Hematopoietic multipotent progenitor cell treated with erythropoietin and hydrocortisone succinate and interleukin-3 and kit ligand, for 17 days (in vitro differentiated cells): ENCODE measurements at places on chromosomes 11 and 22.

DNA sequence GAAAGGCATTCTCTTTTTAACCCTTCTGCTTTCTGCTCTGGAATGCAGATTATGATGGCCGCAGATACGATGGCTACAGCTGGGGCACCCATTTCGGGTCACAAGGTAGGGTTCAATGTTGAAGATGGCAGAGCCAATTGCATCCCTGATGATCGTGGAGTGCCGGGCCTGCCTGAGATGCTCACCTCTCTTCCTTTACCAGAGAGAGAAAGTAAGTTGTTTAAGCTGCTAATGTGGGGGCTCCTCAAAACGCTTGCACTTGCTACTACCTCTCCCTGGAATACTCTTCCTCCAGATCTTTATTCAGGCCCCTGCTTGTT lies 50.8 kb upstream of the PRDM11 start:
- no peak for DNase-seq

DNA sequence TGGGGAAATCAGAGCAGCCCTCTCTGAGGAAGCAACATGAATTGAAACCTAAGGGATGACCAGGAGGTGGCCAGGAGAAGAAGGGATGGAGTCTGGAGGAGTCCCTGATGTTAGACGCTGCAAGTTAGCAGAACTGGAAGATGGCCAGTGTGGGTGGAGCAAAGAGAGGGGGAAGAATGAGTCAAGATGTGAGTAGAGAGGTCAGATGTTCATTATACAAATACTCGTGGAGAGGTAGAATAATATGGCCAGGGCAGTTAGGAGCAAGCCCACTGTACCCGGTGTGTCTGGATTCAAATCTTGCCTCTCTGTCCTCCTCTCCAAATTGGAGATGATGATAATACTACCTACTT lies 242.0 kb downstream of the TENM4 start:
- DNase-seq, result no peak

DNA sequence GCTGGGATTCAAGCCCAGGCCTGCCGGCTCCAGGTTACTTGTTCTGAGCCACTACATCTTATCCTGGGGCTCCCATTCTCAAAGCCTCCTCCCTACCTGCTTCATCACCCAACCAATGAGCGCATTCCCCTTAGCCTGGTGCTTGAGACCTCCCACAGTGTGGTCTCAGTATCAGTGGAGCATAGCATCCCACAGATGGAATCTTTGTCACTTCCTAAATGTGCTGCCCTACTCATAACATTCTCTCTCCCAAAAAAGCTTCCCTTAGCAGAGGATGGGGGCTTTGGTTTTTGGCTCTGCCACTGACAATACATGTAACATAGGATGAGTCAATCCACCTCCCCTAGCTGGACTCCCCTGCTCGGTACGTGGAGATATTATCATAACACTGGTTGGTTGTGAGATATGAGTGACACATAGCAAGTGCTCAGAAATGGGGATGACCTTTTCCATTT lies 28.8 kb downstream of the TEAD1 start:
- no peak for DNase-seq

DNA sequence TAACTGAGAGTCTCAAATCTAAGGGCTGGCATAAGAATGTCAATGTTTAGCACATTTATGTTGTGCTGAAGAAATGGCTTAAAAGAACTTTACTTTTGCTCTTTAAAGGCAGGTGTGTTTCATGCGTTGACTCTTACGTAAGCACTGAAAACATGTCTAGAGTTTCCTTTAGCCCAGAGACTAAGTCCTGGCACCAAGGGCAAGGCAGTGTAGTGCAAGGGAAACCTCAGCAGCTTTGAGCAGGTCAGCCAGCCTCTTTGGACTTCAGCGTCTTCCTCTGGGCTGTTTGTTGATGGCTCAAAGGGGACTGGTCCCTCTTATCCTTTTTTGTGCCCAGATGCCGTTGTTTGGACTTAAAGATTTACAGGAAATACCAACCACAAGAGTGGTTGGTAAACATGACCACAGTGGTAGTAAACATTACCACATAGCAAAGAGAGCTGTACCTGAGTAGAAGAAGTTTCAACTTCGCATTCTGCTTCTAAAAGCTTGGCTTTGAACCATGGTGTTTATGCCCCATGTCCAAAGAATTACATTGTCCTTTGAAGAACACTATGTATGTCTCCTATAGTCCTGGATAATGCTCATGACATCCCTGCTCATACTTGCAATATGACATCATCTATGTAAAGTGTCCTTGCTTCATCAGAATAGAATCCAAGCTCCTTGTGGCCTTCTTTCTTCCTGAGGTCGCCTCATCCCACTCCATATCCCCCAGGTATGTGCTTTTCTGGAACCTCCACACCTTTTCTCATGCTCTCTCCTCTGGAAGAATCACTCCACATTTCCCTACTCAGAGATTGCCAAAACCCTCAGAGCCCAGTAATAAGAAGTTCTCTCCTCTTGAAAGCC lies 23.5 kb downstream of the TENM4 start:
- DNase-seq, result no peak

DNA sequence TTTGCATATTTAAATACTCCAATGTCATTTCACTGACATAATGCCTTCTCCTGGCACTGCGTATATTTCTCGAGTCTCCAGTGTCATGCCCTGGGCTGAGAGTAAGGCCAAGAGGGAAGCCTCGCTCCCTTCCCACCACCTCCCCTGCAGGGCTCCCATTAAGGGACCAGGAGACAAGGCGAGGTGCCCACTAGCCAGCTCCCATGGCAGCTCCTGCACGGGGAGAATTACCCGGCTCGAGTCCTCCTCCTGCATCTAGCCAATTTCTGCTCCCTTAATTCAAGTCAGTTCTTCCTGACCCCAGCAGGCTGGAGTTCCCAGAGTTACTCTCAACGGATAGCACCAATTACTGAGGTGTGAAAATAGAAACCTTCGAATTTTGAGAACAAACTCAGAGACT lies 31.9 kb downstream of the OPCML start:
- DNase-seq, result no peak
